ENCODE measurements at places on chromosomes 2 and 18.

DNA sequence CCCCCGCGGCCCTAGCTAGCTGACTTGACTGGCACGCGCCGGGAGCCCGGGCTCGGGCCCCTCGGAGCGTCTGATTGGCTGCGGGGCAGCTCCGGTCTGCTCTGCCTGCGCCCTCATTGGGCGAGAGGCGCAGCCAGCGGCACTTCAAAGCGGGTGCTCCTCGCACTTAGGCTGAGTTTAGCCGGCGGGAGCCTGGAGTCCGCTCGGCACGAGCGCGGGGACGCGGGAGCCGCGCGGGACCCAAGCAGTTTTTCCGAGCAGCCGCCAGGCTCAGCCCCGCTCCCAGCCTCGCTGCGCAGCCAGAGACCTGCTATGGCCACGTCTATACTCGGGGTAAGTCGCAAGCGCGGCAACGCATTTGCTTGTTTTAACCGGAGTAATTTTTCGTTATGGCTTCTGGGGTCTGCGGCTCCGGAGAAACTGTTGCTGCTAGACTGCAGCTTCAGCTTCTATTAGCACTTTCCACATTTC, at the start of gene SP9:
TSS of gene SP9 (plus strand) at position 174 of the 471 bp plus-strand sequence. CDS start at position 313, 139 bp downstream.
- DNase-seq: peak; percentile 95

GRCh38 chr2:71781695-71782228, 328.4 kb downstream of the DYSF start:
- no peak for DNase-seq

GRCh38 chr2:63189026-63189425, 138.4 kb downstream of the OTX1 start:
- DNase-seq: peak; percentile 54

- no peak for DNase-seq
Observed at GRCh38 chr2:133945089-133945488, 308.8 kb upstream of the MGAT5 start.

GRCh38 chr2:46273919-46274318, 23.3 kb upstream of the EPAS1 start:
- no peak for DNase-seq

DNA sequence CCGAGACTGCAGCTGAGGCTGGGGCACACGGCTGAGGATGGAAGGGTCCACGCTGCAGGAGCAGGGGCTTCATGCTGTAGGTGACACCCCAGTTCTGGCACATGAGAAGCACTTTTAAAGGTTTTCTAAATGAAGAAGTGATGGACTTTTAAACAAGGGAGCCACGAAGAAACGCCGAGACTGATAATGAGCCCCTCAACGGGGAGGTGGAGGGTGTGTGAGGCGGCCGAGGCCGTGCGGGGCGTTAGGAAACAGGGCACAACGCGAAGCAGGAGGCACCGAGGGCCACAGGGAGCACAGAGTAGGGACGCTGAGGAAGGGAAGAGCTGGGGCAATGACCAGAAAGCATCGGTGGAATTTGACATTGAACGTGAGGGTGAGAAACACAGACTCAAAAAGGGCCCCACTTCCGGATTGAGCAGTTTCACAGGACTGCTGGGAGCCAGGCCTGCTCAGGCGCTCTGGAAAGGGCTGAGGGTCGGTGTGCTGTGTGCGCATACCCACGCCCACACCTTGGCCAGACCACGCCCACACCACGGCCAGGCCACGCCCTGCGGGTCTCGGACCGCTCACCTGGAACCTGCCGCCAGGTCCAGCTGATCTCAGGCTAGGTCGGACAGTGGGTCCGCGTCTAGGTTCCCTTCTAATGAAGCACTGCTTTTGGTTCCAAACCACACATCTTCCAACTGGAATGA, 115.7 kb downstream of the GYPC start:
- DNase-seq: no peak

DNA sequence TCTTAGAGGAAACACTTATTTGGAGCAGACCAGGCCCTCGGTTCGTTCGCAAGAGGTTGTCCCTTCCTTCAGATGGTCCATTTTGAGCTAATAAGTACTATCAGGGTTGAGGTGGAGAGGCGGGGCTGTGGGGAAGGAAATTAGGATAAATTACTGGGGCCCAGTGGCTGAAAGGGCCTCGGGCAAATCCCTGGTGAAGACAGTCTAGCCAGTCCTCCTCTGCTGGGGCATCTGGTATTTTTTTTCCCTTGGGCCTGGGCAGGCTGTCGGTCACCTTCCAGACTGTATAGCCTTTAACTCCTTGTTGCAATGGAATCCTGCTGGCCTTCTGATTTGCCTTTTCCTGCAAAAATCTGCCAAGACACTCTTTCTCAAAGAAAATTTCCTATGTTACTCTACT, 1.7 kb upstream of the MYO3B start:
- no peak for DNase-seq

- DNase-seq: peak; percentile 74
Observed at GRCh38 chr18:62018034-62018758, 125.4 kb upstream of the RNF152 start.

DNA sequence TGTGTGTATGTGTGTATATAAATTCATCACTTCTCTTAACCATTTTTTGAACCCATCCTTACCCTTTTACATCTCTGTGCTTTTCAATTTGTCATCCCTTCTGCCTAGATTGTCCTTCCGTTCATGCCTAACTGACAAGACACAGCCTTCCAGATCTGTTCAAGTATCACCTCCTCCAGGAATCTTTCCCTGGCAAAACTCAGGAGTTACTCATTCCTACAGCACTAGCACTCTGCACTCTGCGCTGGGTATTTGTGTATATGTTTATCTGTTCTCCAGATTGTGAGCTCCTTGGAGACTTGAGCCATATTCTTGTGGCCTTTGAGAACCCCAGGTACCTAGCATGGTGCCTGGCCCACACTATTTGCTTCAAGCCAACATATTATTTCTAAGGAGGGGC, 26.8 kb upstream of the ASXL2 start:
- DNase-seq: no peak

GRCh38 chr2:196242131-196242620, 70.8 kb upstream of the STK17B start:
- no peak for DNase-seq

DNA sequence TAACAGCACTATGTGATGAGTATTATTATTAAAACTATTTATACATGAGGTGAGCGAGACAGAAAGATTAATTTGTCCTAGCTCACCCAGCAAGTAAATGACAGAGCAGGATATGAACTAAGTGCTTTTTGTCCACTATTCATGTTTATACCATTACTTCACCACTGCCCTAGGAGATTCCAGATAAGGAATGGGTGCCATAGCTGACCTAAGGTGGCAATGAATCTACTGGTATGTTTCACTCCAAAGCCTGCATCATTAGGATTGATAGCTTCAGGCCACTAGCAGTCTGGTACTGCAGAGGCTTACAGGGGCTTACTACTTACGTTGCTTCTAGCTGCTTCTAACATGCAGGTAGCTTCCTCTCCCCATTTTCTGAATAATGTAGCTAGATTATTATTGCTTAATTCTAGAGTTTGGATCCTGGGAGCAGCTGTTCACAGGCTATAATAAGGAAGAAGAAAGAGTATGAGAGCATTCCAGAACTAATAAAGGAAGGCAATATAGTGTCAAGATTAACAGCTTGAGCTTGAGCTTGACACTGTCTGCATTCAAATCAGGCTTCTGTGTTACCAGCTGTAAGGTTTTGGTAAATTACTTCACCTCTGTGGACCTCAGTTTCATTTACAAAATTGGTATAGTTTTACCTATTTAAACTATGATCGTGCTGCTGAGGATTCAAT, 153.7 kb downstream of the GALNT3 start:
- no peak for DNase-seq

- no peak for DNase-seq
Observed at GRCh38 chr18:8609659-8610458, 622 bp downstream of the RAB12 start.

DNA sequence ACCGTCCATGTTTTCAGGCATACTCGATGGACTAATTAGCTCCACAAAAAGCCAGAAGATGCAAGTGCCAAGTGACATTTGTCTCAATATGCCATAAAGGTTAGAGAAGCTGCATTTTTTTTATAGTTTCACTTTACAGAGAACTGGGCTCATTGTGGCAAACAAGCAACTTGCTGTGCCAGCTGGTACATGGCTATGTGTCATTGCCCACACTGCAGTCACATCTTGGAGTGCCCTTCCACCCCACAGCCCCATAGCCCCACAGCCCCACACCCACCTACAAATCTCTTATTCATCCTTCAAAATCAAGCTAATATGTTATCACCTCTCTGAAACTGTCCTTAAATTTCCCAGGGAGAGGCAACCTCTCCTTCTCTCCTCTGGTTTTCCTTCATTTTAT, 451.9 kb downstream of the ARHGAP15 start:
- DNase-seq: no peak

GRCh38 chr2:154549869-154550268, 148.6 kb upstream of the KCNJ3 start:
- DNase-seq: no peak

DNA sequence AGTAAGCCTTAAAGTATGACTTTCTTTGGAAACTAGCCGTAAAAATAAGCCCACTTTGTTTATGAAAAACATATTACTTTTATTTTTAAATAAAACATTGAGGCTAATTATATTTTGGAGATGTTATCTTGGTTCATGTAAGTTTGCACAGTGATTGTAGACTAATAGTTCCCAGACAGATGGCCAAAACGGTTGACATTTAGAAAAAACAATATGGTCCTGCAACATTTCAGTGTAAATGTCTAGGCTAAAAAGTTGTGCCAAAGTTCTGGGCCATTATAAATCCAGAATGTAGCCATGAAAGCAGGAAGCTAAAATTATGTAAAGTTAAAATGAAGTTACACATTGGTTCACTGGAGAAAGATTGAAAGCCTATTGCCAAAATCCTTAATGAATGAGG, 43.6 kb downstream of the SLC5A7 start:
- DNase-seq: no peak

GRCh38 chr2:128371248-128371630, 52.6 kb upstream of the HS6ST1 start:
- no peak for DNase-seq

Measured in AG08395 (cell line).